ENCODE measurements at places on chromosomes 6 and 20. TPM values are rescaled to one million over a fixed set of nuclear protein-coding genes. Genes with fewer than 3 reads are reported as not detected.

Gene F13A1
- 0.41 TPM for total RNA-seq

Gene TBXT
- total RNA-seq, result not detected

Gene TBPL1
- total RNA-seq, result 47.8 TPM

Gene THBD
- 0.14 TPM for total RNA-seq

Gene SLC17A9
- 19.1 TPM for total RNA-seq

Gene PSMB8
- 108 TPM for total RNA-seq

Gene OXT
- total RNA-seq, result 1.2 TPM

Gene TRIM15
- total RNA-seq, result not detected

Gene SLC17A5
- total RNA-seq, result 4.9 TPM

Gene ARMC2
- total RNA-seq, result 6.1 TPM

Gene C6orf132
- total RNA-seq, result 0.05 TPM

Gene ZSCAN23
- total RNA-seq, result not detected

Gene CDH26
- total RNA-seq, result 1.1 TPM
